ENCODE measurements at places on chromosomes 11 and 22.

GRCh38 chr11:46679241-46680163 lies 20.9 kb downstream of the ARHGAP1 start:
- no peak for DNase-seq

- no peak for DNase-seq
Observed at GRCh38 chr11:64676261-64676615, 46.8 kb downstream of the NRXN2 start.

DNA sequence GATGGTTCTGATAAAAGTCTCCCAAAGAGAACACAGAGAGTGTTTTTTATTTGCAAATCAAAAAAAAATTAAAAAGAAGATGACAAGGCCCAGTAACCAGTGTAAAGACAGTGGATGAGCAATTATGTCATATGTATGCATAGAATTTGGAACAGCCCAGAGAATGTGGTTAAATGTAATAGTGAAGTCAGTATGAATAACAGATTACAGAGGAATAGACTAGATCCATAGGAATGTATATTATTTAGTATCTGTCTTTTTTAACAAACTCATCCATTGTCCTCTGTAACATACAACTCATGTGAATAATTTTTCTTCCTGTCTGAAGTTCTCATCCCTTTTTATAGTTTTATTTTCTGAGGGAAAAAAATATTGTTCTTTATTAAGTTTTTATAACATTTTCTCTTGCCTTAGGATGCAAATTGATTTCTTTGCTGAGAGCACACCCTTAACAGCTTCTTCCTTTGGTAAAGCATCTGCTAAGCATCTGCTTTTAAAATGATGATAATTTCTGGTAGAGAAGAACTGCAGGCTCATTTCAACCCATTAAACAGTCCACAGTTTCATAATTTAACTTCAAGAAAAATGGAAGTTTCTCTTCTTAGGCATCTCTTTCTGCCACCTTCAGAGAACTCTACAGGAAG lies 266.5 kb upstream of the MTNR1B start:
- no peak for DNase-seq

GRCh38 chr22:37733625-37734401 lies 37.0 kb downstream of the TRIOBP start:
- DNase-seq: no peak

DNA sequence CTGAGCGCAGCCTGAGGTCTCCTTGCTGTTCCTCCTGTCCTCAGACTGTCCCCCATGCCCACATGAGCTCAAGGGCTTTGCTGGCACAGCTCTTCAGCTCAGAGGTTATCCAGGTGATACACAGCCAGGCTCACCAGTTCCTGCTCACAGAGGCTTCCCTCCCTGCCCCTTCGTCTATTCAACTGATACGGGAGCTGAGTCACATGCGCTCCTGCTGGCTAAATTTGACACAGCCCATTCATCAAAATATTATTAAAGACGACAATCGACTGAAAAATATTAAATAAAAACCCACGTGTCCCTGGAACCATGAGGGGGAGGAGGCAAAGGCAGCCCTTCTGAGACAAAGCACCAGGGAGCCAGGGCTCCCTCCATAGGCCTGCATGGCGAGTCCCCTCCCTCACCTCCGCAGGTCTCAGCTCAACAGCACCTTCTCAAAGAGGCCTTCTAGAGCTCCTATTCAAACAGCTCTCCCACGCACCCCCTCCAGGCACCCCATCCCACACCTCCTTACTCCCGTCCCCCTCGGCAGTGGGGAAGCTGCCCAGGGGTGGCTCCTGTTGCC lies 40.5 kb downstream of the DUSP8 start:
- DNase-seq: no peak

DNA sequence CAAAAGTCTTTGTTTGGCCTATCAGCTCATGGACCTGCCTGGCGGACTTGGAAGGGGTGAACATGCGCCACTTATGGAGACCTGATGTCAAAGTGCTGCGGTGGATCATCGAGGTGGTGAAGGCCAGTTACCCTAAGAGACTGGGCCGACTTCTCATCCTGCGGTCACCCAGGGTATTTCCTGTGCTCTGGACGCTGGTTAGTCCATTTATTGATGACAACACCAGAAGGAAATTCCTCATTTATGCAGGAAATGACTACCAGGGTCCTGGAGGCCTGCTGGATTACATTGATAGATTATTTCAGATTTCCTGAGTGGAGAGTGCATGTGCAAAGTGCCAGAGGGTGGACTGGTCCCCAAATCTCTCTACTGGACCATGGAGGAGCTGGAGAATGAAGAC lies 17.9 kb downstream of the ALKBH3 start:
- DNase-seq: no peak

- no peak for DNase-seq
Observed at GRCh38 chr11:88594274-88594950, 256.9 kb upstream of the CTSC start.

DNA sequence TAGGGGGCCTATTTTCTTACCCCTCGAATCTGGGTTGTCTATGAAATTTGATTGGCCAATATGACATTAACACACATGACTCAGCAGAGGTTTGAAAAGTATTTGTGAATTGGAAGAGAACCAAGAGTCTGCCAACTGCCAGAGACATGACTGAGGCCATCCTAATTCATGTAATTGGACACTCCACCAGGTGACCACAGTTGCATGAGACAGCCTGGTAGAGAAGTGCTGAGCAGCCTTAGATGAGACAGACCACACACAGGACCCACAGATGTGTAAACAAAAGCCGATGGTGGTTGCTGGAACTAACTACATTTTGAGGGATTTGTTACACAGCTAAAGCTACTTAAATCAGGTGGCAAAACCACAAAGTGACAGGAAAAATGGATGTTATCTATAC lies 855 bp upstream of the MS4A5 start:
- DNase-seq: no peak

- DNase-seq: peak; percentile 73
Observed at GRCh38 chr11:75140269-75141138, 10.4 kb upstream of the SLCO2B1 start.

DNA sequence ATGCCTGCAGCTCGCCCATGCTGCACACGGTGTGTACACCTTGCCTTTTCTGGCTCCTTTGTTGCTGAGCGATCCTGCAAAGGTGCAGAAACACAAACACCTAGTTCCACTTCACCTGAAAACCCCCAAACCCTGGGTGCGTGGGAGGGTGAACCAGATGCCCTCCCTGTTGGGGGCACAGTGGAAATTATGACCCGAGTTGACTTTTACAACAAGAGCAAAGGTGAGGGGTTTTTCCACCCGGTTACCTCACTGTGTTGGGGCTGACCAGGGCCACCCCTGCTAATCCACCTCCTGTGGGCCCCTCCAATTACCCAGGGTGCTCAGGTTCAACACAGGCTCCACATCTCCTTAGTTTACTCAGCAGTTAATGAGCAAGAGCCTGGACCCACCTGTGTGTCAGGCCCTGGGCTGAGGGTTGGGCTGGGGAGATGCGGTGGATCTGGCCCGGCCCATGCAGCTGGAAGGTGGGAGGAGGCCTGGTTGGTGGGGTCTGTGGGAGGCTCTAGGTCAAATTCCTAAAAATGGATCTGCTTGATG lies 42.1 kb downstream of the LRRC32 start:
- DNase-seq: no peak

DNA sequence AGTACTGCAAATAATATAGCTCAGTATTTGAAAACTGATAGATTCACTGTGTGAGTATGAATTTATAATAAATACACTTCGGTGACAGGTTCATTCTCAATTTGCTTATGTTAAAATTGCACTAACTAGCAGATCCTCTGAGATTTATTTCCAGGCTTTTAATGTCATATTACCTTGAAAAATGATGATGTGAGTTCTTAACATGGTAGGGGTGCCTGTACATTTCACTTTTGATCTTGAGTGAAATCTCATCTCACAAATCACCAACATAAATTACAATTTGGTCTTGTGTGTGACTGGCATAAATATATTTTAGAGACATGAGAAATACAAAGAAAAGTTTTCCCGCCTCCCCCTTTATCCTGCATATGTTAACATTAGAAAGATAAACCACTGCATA lies 240.4 kb downstream of the DYNC2H1 start:
- DNase-seq: no peak

DNA sequence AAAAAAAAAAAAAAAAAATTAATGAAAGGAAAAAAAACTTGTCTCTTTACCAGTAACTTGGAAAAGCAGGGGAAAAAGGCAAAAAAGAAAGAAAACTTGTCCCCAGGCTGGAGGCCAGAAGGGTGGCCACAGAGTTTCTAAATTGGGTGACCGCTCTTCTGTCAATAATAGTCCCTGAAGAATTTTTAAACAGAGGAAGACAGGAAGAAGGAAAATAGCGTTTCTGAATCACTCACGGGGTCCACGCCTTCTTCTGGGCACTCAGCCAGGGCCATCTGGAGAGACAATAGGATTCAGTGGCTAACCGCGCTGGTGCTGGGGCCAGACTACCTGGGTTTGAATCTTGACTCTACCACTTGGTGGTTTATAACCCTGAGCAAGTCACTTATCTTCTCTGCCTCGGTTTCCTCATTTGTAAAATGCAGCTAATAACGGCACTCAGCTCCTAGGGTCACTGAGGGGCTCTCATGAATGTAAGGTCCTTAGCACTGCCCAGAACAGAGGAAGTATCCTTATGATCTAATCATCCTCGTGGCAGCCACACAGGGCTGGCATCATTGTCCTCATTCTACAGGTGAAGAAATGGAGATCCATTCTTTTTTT lies 7.0 kb downstream of the C11orf86 start:
- peak; percentile 86 for DNase-seq

DNA sequence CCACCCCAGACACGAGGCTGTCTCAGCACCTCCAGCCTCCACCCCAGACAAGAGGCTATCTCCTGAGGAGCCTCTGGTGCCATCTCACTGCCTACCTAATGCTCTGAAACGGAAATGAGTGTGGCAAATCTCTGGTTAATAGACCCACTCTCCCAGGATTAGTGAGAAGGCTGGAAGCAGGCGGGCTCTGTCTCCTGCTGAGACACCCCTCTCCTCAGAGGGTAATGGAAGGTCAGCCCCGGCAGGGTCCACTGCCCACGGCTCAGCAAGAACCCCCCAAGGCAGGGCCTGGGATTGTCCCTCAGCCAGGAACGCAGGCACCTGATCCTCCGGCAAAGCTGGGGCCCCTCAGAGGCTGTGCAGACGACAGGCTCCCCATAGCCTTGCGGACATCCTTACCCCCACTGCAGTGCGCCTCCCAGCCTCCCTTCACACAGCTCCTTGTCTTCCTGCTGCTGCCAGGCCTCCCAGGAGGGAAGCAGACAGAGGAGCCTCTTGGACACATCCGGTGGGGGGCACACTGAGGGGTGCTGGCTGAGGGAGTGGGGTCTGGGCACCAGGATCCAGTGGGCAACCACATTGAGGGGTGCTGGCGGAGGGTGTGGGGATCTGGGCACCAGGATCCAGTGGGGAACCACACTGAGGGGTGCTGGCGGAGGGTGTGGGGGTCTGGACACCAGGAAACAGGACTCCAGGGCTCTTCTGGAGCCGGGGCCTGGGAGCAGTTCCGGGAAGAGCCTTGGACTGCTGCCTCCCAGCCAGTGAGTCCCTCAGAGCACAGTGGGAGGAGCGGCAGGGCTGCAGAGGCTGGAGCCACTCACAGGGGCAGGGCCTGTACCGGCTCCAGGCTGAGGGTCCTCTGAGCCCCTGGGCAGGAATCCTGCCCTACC lies 13.1 kb downstream of the CHID1 start:
- DNase-seq: no peak

DNA sequence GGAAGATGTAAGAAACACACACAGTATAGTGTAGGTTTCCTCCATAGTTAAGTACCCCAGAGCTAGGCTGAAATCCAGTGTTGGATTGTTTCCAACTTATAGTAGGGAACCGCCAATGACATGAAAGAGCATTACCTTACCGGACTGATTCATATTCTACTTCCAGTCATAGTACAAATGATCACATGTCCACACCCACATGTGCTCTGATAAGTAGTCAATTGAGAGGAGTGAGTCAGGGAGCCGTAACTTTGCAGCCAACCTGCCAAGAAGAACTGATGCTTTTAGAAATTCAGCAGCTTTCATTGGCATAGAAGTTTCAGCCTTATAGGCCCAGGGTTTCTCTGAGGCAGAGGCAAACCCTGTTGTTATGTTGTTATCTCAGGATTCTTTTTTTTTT lies 240.6 kb downstream of the ETS1 start:
- DNase-seq: no peak

GRCh38 chr11:115848080-115848479 lies 343.9 kb upstream of the CADM1 start:
- no peak for DNase-seq

DNA sequence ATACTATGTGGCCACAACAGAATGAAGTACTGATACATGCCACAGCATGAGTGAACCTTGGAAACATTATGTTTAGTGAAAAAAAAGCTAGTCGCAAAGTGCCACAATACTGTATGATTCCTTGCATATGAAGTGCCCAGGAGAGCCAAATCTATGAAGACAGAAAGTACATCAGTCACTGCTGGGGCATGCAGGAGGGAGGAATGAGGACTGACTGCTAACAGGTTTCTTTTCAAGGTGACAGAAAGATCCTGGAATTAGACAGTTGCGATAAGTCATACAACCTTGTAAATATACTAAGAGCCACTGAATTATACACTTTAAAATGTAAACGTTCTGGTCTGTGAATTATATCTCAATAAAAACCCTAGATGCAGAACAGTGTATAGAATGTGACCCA lies 11.8 kb upstream of the C11orf91 start:
- DNase-seq: no peak

DNA sequence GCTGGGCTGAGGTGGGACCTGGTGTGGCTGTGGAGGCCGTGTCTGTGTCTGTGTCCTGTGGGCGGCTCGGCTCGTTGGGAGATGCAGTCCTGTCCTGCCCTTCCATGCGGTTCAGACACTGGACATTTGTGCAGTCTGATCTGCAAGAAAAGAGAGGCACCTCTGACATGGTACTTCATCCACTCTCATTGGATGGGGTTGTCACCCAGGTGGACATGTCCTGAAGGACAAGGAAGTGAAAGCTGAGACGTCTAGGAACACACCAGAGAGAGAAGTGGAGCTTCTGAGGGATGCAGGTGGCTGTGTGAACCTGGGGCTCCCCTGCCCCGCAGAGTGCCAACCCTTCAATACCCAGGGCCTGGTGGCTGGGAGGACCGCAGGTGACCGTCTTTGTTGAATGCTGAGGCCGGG lies 18.4 kb downstream of the TBX1 start:
- no peak for DNase-seq

DNA sequence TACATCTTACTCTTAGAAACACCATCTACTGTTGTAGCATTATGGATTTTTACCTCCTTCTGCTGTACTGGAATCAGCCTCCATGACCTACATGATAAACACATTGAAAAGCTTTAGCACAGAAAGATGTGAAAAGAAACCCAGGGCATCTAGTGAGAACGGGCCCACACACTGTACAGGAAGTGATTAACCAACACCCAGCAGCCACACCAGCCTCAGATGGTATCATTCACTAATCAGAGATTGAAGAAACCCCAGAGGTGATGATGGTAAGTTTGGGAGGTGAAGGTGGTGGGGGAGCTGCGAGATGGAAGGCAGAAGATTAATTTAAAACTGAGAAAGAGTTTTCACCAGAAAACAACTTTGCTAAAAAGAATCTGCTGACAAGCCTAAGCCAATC lies 46.1 kb downstream of the RASSF10 start:
- DNase-seq: no peak

Measured in suppressor macrophage treated with lipopolysaccharide for 4 hours (primary cell).